ENCODE measurements at places on chromosomes 12 and 14.

DNA sequence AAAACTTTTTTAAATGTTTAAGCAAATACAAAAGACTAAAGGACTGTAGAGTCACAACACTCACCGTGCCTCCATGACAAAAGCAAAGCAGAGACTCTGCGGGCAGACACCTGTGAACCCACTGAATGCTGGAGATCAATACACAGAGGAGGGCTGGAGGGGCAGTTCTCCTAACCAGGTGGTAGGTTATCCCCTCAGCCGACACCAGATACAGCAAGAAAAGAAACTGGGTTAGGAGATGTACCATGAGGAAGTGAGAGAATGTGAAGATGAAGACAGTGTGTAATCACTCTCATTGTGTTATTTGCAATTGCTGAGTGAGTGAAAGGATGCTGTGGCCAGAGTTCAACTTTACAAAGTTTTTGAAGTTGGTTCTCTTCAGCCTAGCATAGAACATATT, 480.3 kb downstream of the BCL11B start:
- no peak for DNase-seq

DNA sequence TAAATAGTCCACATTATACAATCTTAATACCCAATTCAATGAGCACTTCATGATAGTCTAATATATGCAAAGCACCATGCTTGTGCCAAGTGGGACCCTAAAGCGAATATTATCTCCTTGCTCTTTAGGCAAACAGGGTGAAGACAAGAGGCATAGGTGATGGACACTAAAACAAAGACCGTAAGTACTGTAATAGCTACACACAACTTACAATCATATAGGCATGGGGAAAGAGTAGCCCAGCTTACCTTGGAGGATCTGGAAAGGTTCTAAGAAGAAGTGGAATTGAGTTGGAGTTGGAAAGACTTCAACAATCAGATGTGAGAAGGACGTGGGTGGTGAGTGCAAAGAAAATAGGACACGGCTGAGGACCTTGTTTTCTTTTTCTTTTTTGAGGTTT, 19.1 kb upstream of the BCL2L14 start:
- DNase-seq: no peak

DNA sequence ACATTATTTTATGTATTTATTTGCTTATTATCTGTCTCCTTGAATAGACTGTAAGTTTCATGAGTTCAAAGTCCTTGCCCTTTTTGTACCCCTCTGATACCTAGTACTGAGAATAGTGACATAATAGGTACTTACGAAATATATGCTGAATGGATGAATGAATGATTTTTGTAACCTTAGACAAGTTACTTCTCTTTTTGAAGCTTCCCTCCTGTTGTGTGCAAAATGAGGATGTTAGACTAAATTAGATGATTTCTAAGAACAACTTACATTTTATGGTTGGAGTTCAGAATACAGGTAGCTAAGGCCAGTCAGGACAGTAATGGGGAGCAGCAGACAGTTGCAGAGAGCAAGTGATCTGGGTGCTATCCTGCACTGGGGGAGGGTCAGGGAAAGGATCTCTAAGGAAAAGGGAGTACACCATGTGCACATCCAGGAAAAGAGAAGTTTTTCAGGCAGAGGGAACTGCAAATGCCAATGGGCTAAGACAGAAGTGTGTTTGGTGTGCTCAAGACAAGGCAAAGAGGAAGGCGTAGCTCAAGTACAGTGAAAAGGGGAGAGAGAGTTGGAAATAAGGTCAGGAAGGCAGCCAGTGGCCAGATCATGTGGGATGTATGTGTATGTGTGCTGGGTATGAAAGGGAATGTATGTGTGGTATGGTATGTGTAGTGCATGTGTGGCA, 59.4 kb upstream of the AMIGO2 start:
- DNase-seq: no peak

DNA sequence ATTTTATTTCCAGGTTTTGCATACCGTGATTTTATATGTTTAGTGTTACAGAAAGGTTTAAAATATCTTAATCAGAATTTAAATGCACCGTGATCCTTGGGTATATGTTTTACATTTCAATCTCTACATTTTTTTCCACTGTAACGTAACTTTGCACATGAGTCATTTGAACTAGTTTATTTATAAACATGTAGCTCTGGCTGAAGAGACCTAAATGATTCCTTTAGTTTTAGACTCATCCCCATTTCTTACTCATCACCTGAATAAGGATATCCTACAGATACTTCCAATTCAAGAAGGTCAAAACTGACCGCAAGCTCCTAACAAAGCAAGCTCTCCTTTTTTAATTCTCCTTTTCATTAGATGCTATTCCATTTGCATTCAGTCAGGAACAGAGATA, 42.7 kb upstream of the SLC6A15 start:
- no peak for DNase-seq

- DNase-seq: no peak
Observed at GRCh38 chr12:127595506-127595905, 671.5 kb upstream of the TMEM132C start.

GRCh38 chr14:55892906-55893305, 225.3 kb upstream of the PELI2 start:
- DNase-seq: no peak

DNA sequence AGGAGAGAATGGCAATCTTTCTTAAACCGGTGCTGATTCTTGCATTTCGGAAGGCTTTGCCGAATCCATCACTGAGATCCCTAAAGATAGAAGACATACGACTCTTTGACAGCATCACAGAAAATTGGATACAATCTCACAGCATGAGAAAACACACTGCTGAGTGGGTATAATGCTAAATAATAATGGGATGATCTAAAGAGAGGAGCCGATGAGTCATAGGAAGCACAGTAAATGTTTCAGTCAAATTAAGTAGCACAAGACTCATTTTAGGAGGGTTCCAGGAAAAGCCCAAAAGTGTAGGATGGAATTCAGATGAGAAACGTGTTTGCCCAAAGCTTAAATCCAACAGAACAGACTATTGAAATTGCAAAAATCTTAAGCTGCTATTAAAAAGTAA, 81.7 kb downstream of the CPNE8 start:
- no peak for DNase-seq

DNA sequence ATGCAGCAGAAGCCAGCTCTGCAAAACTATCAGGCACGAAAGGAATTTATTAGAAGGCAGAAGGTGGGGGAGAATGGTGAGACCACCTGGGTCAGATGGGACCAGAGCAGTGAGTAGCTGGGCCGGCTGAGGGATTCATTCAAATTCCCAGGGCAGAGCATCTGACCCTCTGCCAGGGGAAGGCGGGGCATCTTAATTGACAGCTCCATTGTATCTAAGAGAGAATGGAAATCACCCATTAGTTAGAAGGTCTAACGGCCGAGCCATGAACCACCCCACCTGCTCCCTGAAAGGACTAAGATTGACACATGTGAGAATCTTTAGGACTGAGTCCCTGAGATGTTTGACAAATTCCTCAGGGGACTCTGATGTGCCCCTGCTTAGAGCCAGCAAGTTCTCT, 83.7 kb downstream of the PHETA1 start:
- no peak for DNase-seq

DNA sequence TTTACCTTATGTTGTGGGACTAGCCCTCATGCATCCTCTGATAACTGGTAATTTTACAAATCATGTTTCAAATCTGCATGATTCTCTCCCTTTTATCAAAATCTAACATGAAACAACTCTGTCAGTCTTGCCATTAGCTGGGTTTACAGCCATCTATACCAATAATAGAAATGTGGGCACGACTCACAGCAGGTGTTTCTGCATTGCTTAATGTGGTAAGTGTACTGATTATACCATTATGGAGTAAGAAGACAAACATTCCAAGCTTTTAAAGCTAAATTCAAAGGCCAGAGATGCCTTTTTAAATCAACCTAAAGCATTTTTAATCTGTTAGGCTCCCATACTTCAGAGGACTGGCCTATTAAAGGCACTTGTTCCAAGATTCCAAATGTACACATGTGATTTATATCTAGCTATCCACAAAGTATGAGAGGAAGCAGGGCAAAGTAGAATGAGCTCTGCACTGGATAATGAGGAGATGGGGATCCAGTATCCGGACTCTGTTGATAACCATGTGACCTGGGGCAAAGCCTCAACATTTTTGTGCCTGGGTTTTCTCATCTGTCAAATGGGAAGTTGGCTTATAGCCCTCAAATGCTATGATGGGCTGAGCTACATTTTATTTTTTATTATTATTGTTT, 52.3 kb upstream of the FUT8 start:
- no peak for DNase-seq

DNA sequence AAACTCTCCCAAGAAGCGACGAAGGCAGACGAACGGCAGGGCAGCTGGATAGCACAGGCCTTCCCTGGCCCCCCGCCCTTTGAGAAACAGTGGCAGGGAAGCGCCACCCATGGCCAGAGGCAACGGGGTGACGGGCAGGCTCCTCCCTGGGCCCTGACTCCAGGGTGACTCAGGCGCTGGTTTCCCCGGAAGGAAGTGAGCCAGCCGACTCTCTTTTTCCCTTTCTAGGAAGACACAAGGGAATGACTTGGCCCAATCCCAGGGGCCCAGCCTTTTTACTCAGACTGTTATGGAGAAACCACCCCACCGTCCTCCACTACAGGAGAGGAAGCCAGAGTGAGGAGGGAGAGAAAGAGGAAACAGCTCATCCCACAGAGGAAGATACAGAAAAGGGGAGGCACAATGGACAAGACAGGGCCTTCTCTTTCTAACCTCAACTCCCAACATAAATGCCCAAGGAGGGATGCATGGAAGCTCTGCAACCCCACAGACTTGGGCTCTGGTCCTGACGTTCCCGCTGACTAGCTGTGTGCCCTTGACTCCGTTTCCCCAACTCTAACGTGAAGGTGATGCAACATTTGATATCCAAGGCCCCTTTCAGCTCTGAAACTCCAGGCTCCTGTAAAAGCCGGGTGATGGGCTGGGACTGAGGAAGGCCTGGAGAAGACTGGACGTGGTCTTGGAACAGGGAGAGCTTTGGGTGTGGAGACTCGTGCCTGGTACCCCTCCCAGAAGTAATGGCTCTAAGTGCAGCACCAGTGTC, 27.9 kb downstream of the ACTN1 start:
- DNase-seq: peak; percentile 100

- DNase-seq: no peak
Observed at GRCh38 chr14:77123381-77124325, 17.9 kb downstream of the ZDHHC22 start.

- DNase-seq: no peak
Observed at GRCh38 chr14:58659846-58660245, 22.1 kb downstream of the DACT1 start.

GRCh38 chr12:2332236-2332635, 279.4 kb downstream of the CACNA1C start:
- DNase-seq: peak; percentile 29

DNA sequence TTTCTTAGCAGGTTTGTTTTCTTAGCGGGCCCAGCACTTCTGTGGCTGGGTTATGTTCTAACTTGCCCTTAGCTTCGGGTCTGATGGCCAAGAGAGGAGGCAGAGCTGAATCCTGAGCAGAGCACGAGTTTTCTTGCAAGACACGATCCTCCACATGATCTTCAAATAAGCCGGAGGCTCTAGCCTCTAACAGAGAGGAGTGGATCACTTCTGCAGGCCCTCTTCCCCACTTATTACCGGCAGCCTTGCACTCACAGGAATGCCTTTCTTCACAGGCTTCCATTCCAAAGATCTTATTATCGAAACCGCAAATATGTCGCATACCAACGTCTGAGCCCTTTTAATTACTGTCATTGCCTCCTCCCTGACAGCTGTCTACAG, 79.5 kb downstream of the SINHCAF start:
- peak; percentile 8 for DNase-seq

- DNase-seq: no peak
Observed at GRCh38 chr12:64663015-64663414, 52.7 kb downstream of the RASSF3 start.

DNA sequence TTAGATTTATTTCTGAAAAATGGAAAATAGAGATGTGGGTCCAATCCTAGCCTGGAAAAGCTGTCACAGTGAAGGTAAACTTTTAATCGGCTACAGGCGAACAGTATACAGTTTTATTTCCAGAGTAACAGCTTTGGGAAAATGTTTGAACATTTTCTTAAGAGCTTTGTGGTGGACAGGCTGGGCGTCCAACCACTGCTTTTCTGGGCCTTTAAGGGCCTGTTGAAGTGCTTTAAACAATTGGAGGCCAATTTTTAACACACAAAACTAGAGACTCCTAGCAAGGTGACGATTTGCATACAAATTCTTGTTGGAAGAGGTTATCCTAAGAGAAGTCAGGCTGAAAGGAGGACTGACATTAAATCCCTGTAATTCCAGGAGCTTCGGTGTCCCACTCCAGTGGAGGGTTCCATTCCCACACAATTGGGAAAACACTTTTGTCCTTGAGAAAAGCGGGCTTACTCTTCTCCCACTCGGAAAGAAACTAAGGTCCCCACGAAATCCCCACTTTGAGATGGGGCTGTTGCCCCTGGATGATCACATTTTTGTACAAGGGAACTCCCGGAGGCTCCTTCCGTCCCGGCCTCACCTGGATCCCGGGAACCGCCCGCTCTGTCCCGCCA, 26.9 kb downstream of the BCL11B start:
- no peak for DNase-seq

- no peak for DNase-seq
Observed at GRCh38 chr14:22812744-22813143, 2.5 kb downstream of the SLC7A7 start.

DNA sequence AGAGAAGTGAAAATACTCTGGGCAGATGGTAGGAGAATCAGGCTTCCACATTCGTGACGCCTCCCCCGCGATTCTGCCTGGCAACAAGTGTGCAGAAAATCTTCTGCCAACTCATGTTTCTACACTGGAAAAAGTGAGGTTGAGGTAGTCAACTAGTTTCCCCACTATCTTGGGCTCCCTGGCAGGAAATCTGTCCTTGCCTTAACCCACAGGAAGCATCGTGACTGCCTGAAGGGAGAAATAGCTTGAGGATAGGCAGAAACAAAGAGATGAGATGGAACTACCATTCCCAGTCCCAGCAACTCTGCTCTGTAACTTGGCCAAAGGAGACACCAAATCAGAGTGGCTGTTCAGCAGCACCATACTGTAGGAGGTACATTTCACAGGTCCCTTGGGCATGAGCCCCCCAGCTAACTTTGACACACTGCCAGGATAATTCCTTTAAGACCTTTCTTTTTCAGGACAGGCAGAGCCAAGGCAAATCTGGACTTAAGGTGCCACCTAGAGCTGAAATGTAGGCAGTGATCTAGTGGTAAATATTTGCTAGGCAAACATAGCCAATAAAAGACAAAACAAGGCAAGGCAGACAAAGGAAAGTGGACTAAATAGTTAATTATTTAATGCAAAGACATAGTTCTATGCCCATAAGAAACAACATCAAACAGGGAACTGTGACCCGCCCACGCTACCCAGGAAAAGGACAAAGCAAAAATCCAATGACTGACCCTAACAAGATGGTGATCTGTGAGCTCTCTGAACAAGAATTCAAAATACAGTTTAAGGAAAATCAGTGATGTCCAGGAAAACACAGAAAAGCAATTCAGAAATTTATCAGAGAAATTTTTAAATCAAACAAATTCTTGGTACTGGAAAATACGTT, 205.1 kb downstream of the PTPRO start:
- peak; percentile 19 for DNase-seq

Data from EL (cell line).